ENCODE measurements at places on chromosomes 2 and 18.

DNA sequence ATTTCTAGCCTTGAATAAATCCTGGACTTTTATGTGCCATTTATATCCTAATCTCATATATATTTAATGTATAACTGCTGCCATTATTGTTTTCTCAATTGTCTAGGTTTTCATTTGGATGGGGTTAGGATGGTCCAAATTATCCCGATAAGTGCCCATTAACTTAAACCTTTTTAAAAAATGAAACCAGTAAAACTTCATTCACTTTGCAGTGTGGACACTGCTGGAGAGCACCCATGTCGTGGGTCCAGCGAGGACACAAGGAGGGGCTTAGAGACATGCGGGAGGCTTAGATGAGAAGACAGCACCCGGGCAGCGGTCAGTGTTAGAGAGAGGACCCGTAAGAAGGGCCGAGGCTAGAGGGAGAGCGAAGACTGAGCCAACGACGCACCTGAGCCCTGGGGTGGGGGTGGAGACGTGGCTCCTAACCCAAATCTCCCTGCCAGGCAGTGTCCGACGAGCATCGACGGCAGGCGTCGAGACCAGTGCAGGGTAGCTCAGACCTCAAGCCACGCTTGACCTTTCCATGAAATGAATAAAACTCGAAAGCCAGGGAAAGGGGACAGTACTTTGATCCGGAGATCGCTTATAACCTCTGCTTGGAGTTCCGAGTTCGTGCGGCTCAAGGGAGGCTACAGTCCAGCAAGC is 9.0 kb upstream of the EN1 start:
- DNase-seq, result no peak

DNA sequence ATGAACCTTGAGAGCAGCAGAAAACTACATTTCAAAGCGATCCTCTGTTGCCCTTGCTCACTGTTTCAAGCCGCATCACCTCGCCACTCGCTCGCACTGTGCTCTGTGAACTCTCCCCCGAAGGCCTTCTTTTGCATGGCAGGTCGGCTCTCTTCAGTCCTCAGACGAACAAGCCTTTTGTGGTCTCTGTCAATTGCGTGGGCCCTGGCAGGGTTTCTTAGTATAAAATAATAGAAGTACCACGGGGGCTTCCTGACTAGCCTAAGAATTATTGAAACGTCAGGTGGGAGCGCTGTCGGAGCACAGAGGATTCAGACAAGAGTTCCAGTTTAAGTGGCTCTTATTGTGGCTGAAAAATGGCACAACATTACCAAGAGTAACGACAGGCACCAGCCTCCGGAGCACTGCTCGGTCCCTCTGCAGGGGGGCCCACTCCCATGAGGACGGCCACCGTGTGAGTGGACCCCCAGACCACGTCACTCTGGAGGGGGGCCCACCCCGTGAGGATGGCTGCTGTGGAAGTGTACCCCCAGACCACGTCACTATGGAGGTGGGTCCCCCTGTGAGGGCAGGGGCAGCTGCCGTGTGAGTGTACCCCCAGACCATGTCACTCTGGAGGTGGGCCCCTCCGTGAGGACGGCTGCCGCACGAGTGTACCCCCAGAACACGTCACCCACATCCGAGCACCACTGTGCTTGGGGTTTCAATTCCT is 237.7 kb downstream of the HDAC4 start:
- DNase-seq, result no peak

GRCh38 chr2:54952425-54952824 is 97.8 kb downstream of the RTN4 start:
- no peak for DNase-seq

- no peak for DNase-seq
These were observed 494.6 kb upstream of the NRP2 start for GRCh38 chr2:205187731-205188130.

GRCh38 chr18:27599202-27599829 is 414.2 kb upstream of the CHST9 start:
- DNase-seq, result no peak

DNA sequence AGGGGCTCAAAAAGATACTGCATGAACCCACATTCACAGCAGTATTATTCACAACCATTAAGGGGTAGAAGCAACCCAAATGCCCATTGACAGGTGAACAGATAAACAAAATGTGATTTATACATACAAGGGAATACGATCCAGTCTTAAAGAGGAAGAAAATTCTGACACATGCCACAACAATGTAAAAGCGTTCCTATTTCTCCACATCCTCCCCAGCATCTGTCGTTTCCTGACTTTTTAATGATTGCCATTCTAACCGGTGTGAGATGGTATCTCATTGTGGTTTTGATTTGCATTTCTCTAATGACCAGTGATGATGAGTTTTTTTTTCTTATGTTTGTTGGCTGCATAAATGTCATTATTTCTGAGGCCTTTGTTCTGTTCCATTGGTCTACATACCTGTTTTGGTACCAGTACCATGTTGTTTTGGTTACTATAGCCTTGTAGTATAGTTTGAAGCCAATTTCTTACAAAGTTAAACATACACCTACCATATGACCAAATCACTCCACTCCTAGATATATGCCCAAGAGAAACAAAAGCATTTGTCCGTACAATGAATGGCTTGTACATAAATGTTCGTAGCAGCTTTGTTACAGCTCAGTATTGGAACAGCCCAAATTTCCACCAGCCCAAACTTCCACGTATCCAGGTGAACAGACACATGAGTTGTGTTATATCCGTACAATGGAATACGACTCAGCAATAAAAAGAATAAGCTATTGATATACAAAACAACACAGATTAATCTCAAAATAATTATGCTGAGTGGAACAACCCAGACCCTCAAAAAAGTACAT is 85.1 kb downstream of the TMEM131 start:
- no peak for DNase-seq

GRCh38 chr18:1585881-1586488 is 681.3 kb downstream of the ADCYAP1 start:
- no peak for DNase-seq

DNA sequence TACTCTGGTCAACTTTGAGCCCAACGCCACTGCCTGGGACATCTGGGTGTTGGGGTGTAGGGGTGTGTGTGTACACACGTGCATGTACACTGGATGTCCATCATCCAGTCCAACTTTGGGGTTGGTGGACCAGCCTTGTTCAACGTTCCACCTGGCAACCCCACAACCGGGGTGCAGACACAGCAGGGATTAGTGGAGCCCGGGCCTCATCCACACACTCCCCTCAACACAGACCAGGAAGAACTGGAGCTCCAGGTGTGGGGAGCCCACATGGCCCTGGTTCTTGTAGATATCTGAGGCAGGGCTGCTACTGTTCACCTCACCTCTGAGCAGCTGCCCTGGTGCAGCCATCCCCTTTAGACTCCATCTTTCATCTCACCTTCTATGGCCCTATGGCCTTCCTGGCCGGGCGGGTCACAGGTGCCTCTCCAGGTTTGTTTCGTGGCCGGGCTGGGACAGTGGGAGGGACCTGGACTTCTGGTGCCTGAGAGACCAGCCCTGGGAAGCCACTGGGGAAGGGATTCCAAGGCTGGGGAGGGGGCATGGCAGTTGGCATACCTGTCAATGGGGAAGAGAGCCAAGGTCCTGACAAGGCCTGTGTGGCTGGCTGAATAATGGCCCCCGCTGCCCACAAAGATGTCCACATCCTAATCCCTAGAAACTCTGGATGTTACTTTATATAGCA is 7.5 kb downstream of the NEU2 start:
- DNase-seq, result no peak

GRCh38 chr18:64037812-64038414 is 68.0 kb downstream of the SERPINB8 start:
- DNase-seq, result no peak

GRCh38 chr18:9536354-9537152 is 61.2 kb downstream of the RALBP1 start:
- DNase-seq, result no peak

DNA sequence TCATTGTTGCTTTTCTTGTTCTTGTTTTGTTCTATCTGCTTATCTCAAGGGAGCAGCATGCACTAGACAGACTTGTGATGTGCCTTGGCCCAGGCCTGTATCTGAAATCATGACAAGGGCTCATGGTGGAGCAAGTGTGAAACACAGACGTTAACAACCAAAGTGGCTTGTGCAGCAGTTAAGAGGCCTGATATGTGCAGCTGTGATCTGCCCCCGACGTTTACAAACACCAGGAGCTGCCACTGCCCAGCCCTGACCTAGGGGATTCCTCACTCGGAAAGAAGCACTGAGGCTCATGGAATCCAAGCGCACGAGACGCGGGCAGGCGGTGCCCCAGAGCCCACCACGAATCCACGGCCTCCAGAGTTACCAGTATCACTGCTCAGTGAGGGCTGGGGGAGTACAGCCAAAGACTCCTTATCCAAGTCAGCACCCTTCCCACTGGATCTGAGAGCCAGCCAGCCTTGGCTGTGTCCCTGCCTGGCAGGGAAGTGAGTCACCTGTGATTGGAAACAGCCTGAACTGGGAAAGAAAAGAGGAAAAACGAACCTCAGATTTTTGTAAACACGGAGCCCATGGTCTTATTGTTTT is 62.3 kb upstream of the SNTG2 start:
- DNase-seq, result no peak

DNA sequence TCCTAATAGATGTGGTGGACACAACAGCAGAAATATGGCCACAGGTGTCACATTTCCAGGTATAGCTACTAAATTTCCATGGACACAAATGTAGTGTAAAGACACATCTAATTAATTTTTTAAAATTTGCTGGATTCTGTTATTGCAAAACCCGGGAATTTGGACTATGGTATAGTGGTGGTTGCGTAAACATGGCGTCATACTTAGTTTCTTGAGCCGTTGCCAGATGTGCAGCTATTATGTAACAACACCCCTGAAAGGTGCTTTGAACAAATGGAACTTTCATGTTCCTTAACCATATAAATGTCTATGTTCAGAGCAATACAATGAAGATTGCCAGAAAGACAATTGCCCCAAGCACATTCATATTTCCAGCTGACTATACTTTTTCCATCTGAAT is 85.9 kb downstream of the HRH4 start:
- DNase-seq, result no peak

- no peak for DNase-seq
These were observed 965 bp downstream of the SIX3 start for GRCh38 chr2:44942304-44943030.

DNA sequence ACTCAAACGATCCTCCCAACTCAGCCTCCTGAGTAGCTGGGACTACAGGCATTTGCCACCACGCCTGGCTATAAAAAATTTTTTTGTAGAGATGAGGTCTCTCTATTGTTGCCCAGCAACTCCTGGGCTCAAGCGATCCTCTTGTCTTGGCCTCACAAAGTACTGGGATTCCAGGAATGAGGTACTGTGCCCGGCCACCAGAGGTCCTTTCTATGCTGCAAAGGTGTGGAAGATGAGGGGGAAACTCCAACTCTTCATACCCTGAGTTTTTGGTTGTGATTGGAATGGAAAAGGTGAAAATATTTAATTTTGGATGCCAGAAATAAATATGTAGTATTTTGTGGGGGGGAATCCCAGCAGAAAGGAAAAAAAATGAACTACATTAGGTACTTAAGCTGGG is 36.0 kb downstream of the MRPL33 start:
- DNase-seq, result no peak

GRCh38 chr2:221676566-221677172 is 104.6 kb upstream of the EPHA4 start:
- no peak for DNase-seq

GRCh38 chr2:3784731-3785130 is 81.4 kb downstream of the DCDC2C start:
- DNase-seq, result no peak

- DNase-seq, result no peak
These were observed 201.8 kb downstream of the ZFP36L2 start for GRCh38 chr2:43024515-43025011.

- peak; percentile 53 for DNase-seq
These were observed 857 bp upstream of the CROCC2 start for GRCh38 chr2:240905176-240905781.

- DNase-seq, result no peak
These were observed 175.9 kb downstream of the SLC4A3 start for GRCh38 chr2:219803294-219803693.

- DNase-seq, result no peak
These were observed 11.2 kb upstream of the GALM start for GRCh38 chr2:38654528-38655381.

GRCh38 chr2:74982577-74982976 is 24.1 kb downstream of the POLE4 start:
- DNase-seq, result no peak

DNA sequence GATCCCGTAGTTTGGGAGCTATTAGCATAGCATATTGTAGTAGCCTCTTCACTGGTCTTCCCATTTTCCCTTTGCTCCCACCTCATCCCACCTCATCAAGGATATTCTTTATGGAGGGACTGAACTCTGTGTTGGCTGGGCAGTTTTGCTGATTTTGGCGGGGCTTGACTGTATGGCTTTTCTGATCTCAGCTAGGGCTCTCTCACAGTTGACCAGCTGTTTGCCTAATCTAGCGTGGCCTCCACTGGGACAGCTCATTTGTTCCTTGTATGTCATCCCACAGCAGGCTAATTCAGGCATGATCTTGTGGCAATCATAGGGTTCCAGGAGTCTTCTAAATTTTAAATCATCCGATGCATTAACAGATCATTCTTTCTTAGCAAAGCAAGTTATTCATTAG is 30.2 kb upstream of the MTX2 start:
- no peak for DNase-seq

GRCh38 chr2:216015722-216016464 is 2.5 kb upstream of the MREG start:
- DNase-seq, result no peak

DNA sequence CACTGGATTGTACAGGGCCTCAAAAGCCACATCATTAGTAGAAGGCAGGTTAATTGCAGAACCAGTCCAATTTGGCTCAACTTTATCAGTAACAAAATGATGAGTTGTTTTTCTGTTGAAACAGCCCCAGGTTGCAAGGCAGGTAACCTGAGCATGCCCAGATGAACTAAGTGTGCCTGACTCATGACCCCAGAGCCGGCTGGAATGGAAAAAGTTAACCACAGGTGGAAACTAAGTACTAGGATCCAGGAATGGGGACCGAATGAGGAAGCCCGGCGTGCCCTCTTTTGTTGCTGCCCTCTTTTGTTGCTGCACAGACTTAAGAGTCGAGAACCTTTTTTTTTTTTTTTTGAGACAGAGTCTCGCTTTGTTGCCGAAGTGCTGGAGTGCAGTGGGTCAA is 79.5 kb upstream of the YWHAQ start:
- no peak for DNase-seq
